Osteocyte (in vitro differentiated cells): ENCODE measurements at places on chromosomes 4 and X. TPM values are rescaled to one million over a fixed set of nuclear protein-coding genes. Genes with fewer than 3 reads are reported as not detected.
A peak's percentile ranks its signal among the peaks of the same experiment; 100 is the strongest.

DNA sequence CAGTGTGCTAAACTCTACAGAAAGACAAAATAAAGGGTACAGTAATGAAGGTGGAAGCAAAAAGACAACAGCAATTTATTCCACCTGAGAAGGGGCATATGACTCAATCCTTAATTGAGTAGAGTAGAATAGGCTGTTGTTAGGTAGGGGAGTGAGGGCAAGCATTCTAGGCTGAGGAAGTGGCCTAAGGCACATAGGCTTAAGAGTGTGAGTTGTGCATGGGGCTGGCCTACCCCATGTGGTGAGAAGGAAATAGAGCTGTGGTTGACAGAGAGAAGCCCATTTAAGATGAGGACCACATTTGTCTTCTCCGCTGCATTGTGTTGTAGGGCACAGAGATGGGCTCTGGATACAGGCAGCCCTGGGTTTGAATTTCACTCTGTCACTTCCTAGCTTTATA, 3.4 kb upstream of the ZCCHC18 start:
- H3K27ac ChIP-seq, result no peak overlapping the region
- H3K27me3 ChIP-seq, result no peaks in the 10 kb centered on the region
- no peaks in the 10 kb centered on the region for H3K36me3 ChIP-seq
- H3K4me3 ChIP-seq, result no peak overlapping the region

- peak overlapping the region; percentile 90 for H3K27ac ChIP-seq
- peak overlapping the region; percentile 89 for H3K4me3 ChIP-seq
- H3K4me1 ChIP-seq, result peaks cover 32% of the 10 kb centered on the region
- no peak for DNase-seq
Observed at GRCh38 chr4:186727169-186727976, 3.7 kb upstream of the FAT1 start.

DNA sequence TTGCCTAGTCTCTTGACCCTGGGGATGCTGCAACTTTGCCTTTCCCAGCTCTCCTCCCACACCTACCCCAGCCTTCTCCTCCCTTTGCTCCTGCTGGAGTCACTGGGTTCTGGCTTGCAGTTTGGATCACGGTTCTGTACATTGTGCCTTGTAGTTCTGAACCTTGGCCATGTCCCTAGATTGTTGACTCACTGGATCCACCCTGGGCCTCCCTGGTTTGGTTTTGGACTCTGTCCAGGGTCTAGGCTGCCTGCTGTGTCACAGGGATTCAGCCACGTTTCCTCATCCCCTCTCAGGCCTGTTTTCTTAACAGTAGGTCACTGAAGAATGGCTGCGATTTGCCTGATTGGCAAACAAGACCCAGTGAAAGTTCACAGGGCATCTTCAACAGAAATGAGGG, 11.5 kb upstream of the GABRE start:
- no peak overlapping the region for H3K4me3 ChIP-seq
- no peaks in the 10 kb centered on the region for H3K27me3 ChIP-seq
- no peaks in the 10 kb centered on the region for H3K36me3 ChIP-seq
- no peak overlapping the region for H3K27ac ChIP-seq

DNA sequence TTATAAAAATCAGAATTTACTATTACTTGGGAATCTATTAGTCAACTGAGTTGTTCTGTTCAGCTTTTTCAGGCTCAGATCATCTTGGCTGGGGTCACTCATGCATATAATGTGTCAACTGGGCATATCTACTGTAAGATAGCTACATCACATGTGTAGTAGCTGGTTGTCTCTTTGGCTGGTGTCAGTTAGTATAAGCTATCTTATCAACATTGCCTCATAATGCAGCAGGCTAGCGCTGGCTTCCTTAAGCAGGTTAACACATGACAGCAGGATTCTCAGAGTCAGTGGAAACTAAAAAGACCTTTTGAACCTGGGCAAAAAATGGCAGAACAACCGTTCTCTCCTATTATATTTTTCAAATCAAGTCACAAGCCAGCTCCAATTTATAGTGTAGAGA, 378.3 kb upstream of the PCDH10 start:
- H3K36me3 ChIP-seq, result no peaks in the 10 kb centered on the region
- H3K27me3 ChIP-seq, result no peaks in the 10 kb centered on the region
- no peak overlapping the region for H3K27ac ChIP-seq
- DNase-seq, result no peak
- no peaks in the 10 kb centered on the region for H3K4me1 ChIP-seq

- peaks cover 13% of the 10 kb centered on the region for H3K4me1 ChIP-seq
- H3K27me3 ChIP-seq, result no peaks in the 10 kb centered on the region
- H3K36me3 ChIP-seq, result no peaks in the 10 kb centered on the region
Observed at GRCh38 chr4:107219681-107220080, 183.6 kb upstream of the DKK2 start.

DNA sequence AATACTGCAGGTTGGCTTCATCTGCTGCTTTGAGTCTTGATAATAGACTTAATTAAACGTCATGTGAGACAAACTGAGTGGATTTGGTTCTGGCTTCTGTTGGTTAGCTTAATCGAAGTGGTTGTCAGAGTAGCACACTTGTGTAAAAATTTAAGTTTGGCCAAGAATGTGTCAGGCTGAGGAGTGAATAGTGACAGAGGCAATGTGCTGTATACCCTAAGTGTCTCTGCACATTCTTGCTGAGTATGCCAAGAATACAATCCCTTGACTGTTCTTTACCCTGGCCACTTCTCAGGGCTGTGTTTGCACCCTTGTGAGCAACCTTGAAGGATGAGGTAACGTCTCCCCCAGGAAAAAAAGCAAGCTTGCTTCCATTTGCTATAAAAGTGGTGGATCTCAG, 14.9 kb downstream of the RPS3A start:
- H3K27me3 ChIP-seq, result no peaks in the 10 kb centered on the region
- no peak overlapping the region for H3K4me3 ChIP-seq
- peaks cover 2% of the 10 kb centered on the region for H3K36me3 ChIP-seq
- no peak overlapping the region for H3K27ac ChIP-seq

TRPC3 gene
- total RNA-seq, result 0.24 and 0.67 TPM in 2 replicates

TXK gene
- not detected in 2 replicates for total RNA-seq

GPC3 gene
- total RNA-seq, result 18.6 and 19.6 TPM in 2 replicates

C4orf36 gene
- 0.44 and 0.51 TPM in 2 replicates for total RNA-seq
